ENCODE measurements at places on chromosomes 16 and 17.

DNA sequence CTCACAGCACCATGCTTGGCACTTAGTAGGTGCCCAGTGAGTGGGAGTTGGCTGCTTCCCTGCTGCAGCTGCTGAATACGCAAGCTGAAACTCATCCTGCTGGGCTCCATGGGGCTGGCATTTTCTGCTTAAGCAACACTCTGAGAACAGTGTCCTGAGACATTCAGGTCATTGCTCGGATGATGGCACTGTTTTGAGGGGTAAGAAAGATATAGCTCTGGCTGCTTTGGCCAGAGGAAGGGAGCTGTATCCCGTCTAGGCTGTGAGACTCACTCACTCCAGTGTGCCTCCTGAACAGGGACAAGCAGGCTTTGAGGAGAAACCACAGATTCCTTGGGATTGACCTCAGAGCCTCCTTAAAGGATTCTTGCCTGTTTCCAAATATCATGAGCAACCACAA is 120.5 kb downstream of the CLEC16A start:
- no peak for DNase-seq

DNA sequence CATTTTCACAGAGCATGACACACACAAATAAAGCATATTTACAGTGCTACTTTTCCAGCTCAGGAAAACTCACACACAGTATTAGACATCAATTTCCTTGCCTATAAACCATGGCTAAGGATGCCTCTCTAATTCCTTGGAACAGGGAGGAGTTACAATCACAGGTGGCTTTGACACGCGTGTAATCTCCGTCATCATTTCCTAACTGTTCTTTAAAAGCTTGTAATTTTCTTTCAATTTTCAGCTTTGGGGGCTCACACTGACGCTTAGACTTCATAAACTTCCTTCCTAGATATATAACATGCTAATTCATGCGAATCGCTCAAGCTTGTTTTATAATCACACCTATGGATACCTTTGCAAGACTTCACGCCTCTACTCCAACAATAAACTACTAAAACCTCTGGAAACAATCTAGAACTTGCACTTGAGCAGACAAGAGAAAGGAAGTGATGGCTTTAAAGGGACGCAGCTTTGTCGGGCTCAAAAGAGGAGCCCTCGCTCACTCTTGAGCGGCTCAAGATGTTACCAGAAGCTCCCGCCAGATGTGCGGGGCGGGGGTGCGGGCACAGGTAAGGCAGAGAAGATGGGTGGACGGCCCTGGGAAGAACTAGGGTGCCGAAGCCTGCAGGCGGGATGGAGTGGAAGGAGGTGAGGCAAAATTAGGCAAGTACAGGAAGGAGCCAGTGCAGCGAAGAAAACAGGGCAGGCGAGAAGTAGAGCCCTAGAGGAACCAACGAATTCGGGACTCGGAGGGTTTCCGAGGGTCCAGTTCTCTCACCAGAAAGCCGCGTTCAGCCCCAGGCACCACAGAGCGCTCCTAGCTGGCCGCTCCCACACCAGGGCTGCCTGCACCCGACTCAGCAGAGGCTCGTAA is 631 bp downstream of the RETREG3 start:
- DNase-seq, result no peak

- DNase-seq, result no peak
Measured at GRCh38 chr17:36894925-36895324, 42.4 kb upstream of the LHX1 start.

- DNase-seq, result no peak
Measured at GRCh38 chr17:27759528-27759927, 40.8 kb downstream of the NOS2 start.

DNA sequence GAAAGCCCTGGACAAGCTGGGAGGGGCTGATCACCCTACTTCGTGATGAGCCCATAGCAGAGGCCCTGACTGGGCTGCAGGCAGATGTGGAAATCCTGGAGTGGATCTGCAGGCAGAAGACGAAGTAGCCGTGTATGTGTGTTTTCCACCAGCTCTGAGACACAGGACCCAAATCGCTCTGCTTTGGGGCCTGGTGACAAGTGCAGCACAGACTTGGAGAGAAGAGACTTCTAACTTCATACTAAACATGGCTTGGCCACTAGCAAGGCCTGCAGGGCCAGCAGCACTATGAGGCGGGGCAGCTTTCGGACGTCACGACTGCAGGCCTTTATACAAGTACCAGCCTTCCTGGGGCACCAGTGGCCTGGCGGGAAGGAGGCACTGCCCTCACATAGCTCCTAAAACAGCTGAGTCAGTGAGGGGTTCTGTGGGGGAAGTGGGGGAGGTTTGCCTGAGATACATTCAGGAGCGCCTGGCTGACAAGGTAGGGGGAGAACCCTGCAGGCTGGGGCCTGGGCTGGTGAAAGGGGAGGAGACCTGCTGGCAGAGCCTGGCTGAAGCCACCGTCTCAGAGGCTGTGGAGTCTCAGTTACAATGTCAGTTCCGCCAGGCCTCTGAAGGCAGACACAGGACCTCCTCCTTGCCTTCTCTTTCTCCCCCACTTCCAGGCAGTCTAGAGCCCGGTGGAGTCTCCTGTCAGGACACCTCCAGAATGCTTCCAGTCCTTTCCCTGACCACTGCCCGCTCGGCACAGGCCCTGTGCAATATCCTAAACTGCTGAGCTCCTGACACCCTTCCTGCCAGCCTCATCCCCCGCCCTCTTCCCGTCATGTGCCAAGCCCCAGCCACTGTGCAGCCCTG is 73.4 kb downstream of the WSB1 start:
- no peak for DNase-seq

- no peak for DNase-seq
Measured at GRCh38 chr17:76261421-76262215, 3.5 kb upstream of the UBALD2 start.

GRCh38 chr17:79667121-79667715 is 56.4 kb upstream of the RBFOX3 start:
- no peak for DNase-seq

DNA sequence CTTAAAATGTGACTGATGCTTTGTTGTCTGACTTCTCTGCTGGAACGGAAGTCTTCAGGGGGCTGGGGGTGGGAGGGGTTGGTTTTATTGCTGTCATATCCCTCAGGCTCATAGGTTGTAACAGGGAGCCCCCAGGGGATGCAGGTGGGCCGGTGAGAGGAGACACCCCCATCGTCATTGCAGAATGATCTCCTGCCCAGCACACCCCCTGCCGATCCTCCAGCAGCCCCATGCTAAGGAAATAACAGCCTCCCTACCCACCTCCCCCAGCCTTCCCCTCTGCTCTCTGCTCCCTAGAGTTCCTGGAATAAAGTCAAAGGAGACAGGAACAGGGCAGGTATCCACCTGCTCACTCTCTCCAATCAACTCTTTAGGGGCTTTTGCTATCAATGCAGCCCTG is 270.1 kb upstream of the TNRC6C start:
- DNase-seq, result no peak

GRCh38 chr16:89572485-89573205 is 2.9 kb upstream of the CPNE7 start:
- no peak for DNase-seq

DNA sequence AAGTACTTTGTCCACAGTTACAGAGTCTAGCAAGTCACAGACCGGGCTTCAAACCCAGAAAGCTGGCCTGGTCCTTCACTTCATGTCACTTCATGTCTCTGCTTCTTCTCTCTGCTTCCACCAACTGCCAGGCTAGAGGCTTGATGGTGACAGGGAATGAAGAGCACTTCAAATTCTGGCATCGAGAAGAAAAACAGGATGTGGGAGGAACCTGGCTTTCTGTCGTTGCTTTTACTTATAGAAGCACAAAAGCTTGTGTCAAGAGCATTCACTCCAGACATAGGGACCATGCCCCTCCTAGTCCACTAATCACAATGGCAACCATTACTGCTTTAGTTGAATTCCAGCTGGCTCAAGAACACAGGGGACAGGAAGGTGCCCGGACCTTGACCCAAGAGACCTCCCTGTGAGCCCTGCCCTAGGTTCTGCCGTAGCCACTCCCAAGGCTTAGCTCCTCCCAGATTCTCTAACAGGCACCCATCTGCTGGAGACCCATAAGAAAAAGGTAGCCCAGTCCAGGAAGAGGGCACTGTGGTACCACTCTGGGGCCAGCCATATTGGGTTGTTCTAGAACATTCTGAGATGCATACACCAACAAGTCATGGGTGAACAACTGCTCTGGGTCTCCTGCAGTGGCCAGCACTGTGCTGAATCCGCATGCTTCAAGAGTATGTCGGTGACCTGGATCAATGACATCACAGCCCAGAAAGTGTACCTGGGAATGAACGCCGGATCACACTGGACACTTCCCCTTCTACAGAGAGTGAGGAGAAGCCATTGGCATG is 181.8 kb downstream of the C16orf95 start:
- no peak for DNase-seq

- no peak for DNase-seq
Measured at GRCh38 chr17:1948517-1948825, 76.7 kb downstream of the RTN4RL1 start.

DNA sequence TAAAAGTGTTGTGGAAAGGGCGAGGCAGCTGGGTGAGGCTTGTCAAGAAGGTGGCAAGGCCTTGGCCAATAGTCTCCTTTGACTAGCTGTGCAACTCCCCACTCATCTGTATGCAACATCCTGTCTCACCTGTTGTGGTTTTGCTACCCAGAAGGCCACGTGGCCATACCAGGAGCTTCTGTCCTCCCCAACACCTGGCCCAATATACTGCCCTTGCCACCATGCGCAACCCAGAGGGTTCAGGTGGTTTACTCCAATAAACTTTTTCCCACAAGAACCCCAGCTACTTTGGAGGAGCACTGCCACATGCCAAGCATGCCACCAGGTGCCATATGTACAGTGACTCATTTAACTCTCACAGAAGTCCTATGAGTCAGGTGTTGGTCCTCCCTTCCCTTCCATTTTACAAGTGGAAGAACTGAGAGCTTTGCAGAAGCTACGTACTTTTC is 10.2 kb downstream of the MYO19 start:
- no peak for DNase-seq

GRCh38 chr17:1951920-1952319 is 73.2 kb downstream of the RTN4RL1 start:
- DNase-seq, result no peak

- DNase-seq, result no peak
Measured at GRCh38 chr16:56773532-56773931, 43.6 kb downstream of the NUP93 start.

- no peak for DNase-seq
Measured at GRCh38 chr16:67518676-67519075, 10.0 kb upstream of the RIPOR1 start.

- DNase-seq, result peak; percentile 16
Measured at GRCh38 chr17:42818379-42818778, 5.7 kb downstream of the BECN1 start.

DNA sequence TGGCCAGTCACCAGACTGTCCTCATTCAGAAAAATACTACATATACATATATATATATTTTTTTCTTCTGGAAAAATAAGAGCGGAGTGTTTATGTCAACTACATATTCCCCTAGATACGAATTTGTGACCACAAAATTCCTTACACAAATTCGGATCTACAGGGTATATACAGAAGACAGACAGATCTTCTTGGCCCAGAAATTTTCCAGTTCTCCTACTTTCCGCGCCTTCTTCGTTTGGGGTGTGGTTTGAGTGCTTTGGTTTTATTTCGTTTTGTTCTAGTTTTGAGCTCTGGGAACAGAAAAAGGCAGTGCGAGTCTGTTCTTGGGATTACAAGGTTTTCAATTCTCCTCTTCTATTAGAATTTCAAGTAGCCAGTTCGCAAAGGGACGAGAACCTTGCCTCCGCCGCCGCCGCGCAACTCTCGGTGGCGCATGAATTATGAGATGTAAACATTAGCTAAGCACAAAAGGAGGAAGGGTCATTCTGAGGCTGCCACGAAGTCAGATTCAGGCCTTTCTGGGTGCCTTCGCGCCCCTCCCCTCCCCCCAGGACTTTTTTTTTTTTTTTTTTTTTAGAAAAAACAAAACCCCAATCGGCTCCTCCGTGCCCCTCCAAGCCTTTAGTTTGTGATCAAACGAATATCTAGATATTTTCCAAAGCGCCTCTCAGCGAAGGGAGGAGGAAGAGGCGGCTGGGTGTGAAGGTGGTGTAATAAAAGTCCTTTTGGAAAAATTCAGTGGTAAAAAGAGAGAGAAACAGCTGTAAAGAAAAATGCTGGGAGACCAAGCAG is 1.8 kb upstream of the HOXB4 start:
- DNase-seq, result no peak

DNA sequence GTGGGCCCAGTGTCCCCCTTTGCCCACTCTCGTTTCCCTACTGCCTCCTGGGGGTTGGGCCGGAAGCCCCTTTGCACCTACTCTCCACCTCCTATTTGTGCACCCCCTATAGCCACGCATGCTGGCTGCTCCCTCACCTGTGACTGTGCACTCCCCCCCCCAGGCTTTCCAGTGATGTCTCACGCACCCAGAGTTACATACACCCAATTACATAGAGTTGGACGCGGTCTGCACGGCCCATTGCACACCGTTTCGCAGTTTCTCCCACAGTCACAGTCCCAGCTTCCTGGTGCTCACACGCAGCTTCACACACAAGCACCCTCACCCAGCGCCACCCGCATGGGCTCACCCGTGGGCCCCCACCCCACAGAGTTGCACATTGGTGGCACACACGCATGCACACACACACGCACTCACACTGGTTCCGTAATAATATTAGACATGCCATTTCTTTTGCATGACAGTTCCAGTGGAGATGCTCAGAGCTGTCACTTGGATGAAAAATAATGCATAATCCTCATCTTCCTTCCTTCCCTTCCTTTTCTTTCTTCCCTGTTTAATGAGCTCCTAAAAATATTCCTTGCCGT is 21.5 kb upstream of the C1QL1 start:
- DNase-seq, result no peak

DNA sequence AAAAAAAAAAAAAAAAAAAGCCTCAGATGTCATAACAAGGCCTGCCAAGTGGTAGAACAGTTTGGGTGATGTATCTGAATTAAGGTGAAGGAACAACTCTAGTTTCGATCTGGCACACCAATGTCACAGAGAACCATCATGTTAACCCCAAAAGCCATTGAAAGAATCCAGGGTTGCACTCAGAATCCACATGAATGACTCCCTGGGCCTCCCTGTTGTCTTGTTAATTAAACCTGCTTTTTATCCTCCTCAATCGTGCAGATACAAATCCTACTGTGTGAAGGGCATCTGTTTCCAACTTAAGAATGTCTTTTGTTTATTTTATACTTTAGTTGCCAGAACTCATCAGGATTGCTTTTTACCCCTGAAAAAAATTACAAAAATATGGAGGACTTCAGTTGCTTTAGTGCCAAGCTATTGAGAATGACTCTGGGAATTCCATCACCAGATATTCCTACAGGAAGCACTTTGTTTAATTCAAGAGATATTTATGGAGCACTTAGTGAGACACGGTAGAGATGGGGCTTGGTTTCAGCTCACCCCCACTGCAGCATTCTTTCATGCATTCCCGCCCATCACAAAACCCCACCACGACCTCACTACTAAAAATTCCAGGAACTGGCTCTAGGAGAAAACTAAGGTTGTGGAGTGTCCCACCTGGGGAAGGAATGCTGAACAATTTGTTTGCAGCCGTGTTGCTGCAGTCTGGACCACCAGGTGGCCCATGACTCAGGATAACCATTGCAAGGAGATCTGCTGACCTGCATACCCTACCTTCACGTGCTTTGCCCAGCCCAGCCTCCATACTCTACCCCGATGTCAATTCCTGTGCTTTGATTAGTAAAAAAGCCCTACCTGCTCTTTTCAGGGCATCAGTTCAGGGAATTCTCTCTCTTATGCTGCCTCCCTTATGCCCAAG is 63.8 kb upstream of the GPRC5B start:
- no peak for DNase-seq

- no peak for DNase-seq
Measured at GRCh38 chr17:19672009-19672750, 23.6 kb downstream of the ALDH3A2 start.

Data from cardiac muscle cell (in vitro differentiated cells and primary cell).